ENCODE measurements at places on chromosomes 5 and 9.

GRCh38 chr9:24245988-24246387, 299.7 kb downstream of the IZUMO3 start:
- DNase-seq = peak; percentile 4

- DNase-seq = peak; percentile 18
These were observed 27.0 kb downstream of the PRDM6 start for GRCh38 chr5:123116058-123116457.

- DNase-seq = no peak
These were observed 166.1 kb downstream of the HACD4 start for GRCh38 chr9:20865347-20865746.

GRCh38 chr5:102758576-102758975, 3.5 kb downstream of the PAM start:
- peak; percentile 51 for DNase-seq

- no peak for DNase-seq
These were observed 128.1 kb upstream of the VLDLR start for GRCh38 chr9:2493529-2493928.

GRCh38 chr9:88732128-88732527, 197.2 kb downstream of the NXNL2 start:
- no peak for DNase-seq

GRCh38 chr9:14608540-14608939, 84.7 kb downstream of the ZDHHC21 start:
- DNase-seq = no peak

- DNase-seq = peak; percentile 53
These were observed 73.3 kb downstream of the INSYN2B start for GRCh38 chr5:169906745-169907649.

- peak; percentile 39 for DNase-seq
These were observed 59.6 kb downstream of the RICTOR start for GRCh38 chr5:39014561-39014960.

- DNase-seq = no peak
These were observed 36.4 kb downstream of the MTX3 start for GRCh38 chr5:79954620-79955019.

DNA sequence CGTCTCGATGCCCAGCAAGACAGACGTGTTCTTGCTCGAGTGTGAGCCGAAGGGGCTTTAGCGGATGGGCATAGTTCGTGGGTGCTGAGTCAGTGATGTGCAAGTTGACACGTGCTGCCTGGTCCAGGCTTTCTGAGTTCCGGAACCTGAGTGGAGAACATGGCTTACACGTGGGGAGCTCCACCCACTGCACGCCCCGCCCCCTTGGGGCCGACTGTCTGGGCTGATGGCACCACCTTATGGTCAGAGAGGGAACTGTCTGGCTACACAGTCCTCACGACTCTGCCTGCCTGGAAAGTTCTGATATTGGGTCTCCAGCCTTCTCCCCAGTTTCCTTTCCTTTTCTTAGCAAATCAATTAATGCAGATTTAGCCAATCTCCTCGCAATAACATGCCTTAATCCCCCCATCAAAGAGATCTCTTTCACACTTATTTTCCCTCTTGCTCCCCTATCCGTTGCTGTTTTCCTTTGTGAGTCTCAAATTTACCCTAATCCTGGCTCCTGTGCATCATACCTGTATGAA, 3.8 kb upstream of the STC2 start:
- peak; percentile 91 for DNase-seq

- no peak for DNase-seq
These were observed 21.9 kb downstream of the MACROH2A1 start for GRCh38 chr5:135376961-135377624.

DNA sequence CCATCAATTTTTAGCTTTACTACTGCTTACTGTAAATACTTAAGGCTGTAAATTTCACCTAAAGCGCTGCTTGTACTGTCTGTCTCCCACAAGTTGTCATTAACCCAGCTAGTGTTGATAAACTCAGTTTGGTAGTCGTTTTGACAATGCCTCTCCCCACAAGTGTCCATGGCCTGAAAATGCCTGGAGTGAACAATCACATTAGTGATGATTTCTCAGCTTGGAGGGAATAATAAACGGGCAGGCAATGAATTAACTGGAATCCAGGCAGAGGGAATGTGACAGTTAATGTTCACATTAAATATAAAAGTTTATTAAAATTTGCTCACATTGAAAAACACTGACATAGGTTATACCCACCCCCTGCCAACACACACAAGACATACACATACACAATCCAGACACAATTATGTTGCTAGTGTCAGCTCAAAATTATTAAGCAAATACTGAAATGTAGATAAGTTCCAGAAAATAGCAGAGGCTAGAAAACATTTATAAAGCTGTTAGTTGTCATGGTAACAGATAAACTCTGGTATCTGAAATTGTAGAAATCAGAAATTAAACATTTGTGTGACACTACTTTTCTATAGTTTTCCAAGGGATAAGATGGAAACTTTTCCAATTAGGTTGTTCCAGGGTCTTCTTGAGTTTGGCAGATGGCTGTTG, 341.9 kb downstream of the DIRAS2 start:
- no peak for DNase-seq

- no peak for DNase-seq
These were observed 453.4 kb upstream of the GRAMD2B start for GRCh38 chr5:125969814-125970171.

DNA sequence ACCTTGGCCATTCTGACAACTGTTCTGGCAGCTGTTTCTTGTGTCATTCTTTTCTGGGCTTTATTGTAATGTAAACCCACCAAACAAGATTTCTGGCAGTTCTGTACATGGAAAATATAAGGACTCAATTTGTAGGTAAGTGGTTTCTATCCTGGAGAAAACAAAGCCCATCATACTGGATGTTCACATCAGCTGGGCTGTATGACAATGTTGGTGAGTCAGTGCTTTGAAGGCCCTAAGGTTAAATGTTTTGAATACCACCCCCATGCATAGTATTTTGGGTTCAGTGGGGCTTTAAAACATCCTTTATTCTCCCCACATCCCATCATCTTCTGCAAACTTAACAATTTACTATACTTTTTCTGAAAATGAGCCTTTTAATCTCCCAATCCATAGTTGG, 52.5 kb downstream of the SH3GL2 start:
- DNase-seq = no peak
